ENCODE measurements at places on chromosomes 1 and 21. TPM values are rescaled to one million over a fixed set of nuclear protein-coding genes. Genes with fewer than 3 reads are reported as not detected.

Gene IL23R
- total RNA-seq: not detected

Gene CENPS
- total RNA-seq: 9.2 TPM

DNA sequence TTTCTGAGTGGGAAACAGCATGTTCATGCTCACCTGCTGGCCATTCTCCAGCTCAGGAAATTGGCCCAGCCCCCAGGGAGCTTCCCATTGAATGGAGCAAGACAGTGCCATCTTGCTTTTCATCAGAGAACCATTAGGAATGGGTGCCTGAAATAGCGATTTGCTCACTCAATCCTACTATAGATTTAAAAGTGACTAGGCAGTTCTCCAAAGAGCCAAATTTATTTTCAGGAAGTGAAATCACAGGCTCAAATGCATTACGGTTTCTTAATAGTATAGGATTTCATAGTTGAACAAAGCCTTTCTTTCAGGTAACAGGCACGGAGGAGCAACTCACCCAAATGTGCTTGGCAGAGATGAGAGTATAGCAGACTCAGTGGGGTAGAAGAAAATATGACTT, 272.1 kb downstream of the GRIK1 start:
- H3K27ac ChIP-seq: no peak overlapping the region
- no peak for DNase-seq
- no peaks in the 10 kb centered on the region for H3K4me1 ChIP-seq
- no peaks in the 10 kb centered on the region for H3K36me3 ChIP-seq
- H3K4me3 ChIP-seq: no peak overlapping the region

- no peak for DNase-seq
- H3K27me3 ChIP-seq: no peaks in the 10 kb centered on the region
- no peak overlapping the region for H3K4me3 ChIP-seq
- peaks cover 8% of the 10 kb centered on the region for H3K4me1 ChIP-seq
Measured at GRCh38 chr1:19123837-19124236, 86.2 kb downstream of the UBR4 start.

DNA sequence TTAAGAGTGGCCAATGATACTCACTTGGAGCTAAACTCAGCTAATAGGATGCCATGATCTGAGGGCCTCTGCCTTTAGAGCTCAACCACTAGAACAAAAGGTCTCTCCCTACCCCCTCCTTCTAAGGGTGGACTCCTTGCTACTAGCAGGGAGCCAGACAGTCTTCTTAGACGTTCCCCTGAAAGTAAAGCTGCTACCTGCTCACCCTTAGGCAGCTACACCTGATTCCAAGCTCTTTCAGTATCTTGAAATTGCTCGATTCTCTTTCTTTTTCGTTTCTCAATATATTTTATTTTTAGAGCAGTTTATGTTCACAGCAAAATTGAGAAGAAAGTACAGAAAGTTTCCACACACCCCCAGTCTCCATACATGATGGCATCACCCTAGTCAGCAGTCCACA, 112.6 kb upstream of the KCNJ15 start:
- no peaks in the 10 kb centered on the region for H3K36me3 ChIP-seq
- H3K27me3 ChIP-seq: no peaks in the 10 kb centered on the region
- no peak overlapping the region for H3K4me3 ChIP-seq
- H3K4me1 ChIP-seq: no peaks in the 10 kb centered on the region
- DNase-seq: no peak
- H3K27ac ChIP-seq: no peak overlapping the region

- H3K27ac ChIP-seq: peak overlapping the region; percentile 55
- no peak for DNase-seq
- peaks cover 39% of the 10 kb centered on the region for H3K4me1 ChIP-seq
- peak overlapping the region; percentile 13 for H3K4me3 ChIP-seq
Measured at GRCh38 chr1:205325334-205325884, 3.9 kb upstream of the NUAK2 start.
